NCI-H187 treated with DMSO at 0.1 percent for 48 hours (cell line): ENCODE measurements at places on chromosomes 4 and X.

GRCh38 chr4:69764311-69764710 is 3.9 kb upstream of the SULT1B1 start:
- no peak for DNase-seq

DNA sequence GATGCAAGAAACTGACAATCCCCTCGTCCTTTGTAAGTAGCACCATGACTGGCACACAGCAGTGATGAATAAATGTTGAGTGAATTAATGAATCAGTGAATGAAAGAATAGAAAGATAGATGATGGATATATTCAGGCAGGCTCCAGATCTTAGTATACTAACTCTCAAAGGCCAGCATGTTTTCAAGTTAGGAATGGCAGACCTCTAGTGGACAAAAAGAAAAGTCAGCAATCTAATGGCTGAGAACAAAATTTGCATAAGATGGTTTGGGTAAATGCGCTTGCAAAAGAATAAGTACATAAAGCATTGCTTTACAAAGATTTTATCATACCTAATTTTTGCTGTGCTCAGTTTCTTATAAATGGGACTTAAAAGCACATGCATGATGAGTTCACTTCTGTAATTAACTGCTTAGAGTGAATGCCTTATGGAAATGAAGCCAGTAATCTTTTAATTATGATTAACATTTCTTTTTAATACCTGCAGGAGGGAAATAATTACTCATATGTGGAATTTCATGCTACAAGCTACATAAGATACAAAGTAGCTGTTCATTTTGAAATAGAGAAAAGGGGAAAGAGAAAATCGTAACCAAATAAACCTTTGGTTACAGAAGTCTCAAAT is 126.9 kb upstream of the GPRIN3 start:
- DNase-seq = peak; percentile 24

- no peak for DNase-seq
These were observed 761 bp downstream of the CLRN2 start for GRCh38 chr4:17515445-17516407.

GRCh38 chr4:156362581-156362980 is 408.9 kb upstream of the CTSO start:
- no peak for DNase-seq

- no peak for DNase-seq
These were observed 18.4 kb upstream of the MGST2 start for GRCh38 chr4:139647184-139647583.

DNA sequence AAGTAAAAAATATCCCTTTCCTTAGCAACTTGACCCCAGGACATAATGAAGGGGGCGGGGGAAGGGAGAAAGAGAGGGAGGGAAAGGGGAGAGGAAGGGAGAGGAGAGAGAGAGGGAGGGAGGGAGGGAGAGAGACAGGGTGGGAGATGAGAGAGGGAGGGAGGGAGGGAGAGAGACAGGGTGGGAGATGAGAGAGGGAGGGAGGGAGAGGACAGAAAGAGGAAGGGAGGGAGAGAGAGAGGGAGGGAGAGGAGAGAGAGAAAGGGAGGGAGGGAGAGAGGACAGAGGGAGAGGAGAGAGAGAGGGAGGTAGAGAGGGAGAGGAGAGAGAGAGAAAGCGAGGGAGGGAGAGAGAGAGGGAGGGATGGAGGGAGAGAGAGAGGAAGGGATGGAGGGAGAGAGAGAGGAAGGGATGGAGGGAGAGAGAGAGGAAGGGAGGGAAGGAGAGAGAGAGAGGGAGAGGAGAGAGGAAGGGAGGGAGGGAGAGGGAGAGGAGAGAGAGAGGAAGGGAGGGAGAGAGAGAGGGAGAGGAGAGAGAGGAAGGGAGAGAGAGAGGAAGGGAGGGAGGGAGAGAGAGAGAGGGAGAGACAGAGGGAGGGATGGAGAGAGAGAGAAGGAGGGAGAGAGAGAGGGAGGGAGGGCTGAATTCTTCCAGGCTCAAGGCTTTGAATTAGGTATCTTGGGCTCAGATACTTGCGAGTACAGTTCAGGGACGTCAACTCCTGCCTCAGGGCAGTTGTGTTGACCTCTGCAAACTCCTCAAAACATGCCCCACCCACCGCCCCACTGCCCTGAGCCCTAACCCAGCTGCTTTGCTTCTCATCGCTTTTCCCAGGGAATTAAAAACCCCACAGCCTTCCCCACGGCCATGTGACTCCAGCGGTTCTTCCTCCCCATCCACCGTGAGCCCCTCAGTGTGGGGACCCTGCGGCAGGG is 40.0 kb upstream of the ADRA2C start:
- DNase-seq = no peak

DNA sequence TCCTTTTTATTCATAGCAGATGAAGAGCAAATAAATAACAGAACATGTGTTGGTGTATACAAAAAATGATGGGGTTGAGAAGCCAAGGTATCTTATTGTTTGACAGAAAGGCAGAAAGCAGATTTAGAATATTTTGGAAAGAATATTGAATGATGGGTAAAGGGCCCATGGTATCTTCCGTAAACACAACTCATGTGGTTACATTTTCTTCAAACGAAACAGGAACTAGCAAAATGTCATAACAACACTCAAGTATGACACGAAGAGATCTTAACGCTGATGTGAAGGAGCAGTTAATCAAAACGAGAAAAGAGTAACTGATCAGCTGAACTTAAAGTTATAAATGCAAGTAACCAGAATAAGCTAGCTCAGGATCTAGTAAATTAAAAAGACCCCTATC is 195.7 kb upstream of the GK2 start:
- DNase-seq = no peak

- DNase-seq = no peak
These were observed 33.8 kb upstream of the FGFR3 start for GRCh38 chr4:1759170-1759817.

GRCh38 chr4:75729836-75730235 is 5.5 kb downstream of the USO1 start:
- DNase-seq = no peak

DNA sequence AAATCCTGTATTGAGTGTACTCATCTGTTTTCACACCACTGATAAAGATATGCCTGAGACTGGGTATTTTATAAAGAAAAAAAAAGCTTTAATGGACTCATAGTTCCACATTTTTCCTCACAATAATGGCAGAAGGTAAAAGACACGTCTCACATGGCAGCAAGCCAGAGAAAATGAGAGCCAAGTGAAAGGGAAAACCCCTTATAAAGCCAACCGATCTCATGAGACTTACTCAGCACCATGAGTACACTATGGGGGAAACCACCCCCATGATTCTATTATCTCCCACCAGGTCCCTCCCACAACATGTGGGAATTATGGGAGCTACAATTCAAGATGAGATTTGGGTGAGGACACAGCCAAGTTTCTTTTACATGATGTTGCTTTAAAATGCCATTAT is 171.9 kb downstream of the GALNTL6 start:
- no peak for DNase-seq

DNA sequence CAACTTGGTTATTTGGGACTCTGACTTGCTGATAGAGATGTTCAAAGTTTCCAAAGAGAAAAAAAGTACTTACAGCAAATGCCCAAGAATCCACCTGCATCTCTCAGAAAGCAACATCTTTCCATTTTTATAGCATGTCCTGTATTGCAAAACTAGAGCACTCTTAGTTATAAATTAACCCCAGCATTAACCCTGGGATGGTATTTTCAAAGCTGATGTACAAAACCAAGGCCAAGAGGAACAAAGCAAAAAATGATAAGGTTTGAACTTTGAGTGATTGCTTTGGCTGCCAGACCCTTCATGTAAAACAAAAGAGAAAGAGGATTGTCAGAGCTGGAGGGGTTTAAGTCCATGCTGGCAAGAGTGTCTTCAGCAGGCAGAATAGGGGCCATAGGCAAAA is at the start of gene SERPINA7:
Gene SERPINA7 (minus strand): TSS at position 103 of the 400 bp plus-strand sequence. CDS start 1,669 bp downstream, outside the sequence.
- DNase-seq = no peak

- DNase-seq = no peak
These were observed 34.5 kb downstream of the GALNTL6 start for GRCh38 chr4:171847751-171848150.

DNA sequence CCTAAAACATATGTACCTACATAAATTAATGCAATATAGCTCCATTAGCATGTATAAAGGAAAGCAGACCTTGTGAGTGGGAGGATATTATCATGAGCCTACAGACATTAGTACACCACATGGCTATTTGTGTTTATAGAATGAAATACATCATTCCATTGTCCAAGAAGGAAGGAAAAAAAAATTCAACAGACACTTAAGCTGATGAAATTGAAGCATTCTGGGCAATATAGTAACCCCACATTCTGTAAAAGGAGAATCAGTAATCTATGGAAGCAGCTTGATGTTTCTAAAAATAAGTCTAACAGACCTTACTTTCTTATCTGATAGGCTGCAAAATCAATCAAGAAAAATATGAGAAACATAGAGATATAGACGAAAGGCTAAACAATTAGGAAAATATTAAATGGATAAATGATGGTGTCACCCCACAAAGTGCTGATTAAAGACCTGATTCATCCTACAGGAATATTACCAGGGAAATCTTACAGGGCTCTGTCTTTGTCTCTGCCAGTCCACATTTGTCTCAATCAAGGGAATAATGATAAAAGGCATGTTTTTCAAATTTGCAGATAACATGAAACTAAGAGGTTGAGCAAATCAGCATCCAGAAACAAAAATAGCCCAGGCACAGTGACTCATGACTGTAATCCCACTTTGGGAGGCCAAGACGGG is 76.8 kb downstream of the COMMD8 start:
- DNase-seq = no peak

- no peak for DNase-seq
These were observed 4.0 kb downstream of the HNRNPH2 start for GRCh38 chrX:101411984-101412383.

- DNase-seq = no peak
These were observed 1964.0 kb downstream of the PCDH7 start for GRCh38 chr4:32684160-32684559.

- peak; percentile 2 for DNase-seq
These were observed 543 bp upstream of the SLC10A7 start for GRCh38 chr4:146522098-146522868.

GRCh38 chr4:114866901-114867670 is 246.3 kb downstream of the NDST4 start:
- no peak for DNase-seq
